Hypothalamus (tissue), 51 donors: ENCODE measurements at places on chromosomes 6 and 20.

DNA sequence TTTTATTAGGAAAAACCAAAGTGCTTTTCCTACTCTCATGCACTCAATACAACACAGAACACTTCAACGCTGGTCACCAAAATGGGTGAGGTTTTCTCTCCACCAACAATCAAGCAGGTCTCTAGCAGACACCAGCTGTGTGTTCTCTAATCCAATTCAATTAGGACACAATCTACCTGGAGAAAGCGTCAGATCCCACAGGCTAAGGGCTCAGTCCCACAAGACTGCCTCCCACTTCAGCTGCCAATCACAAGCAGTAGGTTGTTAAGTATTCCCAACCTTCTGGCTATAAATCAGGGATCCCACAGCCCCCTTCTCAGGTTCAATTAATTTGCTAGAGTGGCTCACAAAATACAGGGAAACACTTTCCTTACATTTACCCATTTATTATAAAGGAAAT is 47.7 kb downstream of the STMND1 start:
- no peak for DNase-seq

GRCh38 chr6:98640366-98640765 is 194.0 kb upstream of the POU3F2 start:
- no peak for DNase-seq

DNA sequence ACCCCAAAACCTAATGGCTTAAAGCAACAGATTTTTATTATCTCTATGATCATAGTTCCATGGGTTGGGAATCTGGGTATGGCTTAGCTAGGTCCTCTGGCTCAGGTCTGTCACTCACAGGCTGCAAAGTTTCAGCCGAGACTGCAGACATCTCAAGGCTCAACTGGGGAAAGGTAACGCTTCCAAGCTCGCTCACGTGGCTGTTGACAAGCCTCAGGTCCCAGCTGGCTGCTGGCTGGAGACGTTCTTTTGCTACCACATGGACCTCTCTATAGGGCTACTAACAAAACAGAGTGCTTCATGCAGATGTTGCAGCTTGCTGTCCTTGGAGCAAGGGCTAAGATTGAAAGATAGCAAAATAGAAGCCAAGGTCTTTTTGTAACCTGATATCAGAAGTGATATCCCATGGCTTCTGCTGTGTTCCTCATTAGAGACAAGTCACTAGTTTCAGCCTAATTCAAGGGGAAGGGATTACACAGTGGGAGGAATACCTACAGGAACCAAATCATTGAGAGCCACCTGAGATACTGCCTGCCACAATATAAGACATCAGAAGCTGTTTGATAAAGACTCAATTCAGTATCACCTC is 6.6 kb downstream of the HTR1E start:
- no peak for DNase-seq

DNA sequence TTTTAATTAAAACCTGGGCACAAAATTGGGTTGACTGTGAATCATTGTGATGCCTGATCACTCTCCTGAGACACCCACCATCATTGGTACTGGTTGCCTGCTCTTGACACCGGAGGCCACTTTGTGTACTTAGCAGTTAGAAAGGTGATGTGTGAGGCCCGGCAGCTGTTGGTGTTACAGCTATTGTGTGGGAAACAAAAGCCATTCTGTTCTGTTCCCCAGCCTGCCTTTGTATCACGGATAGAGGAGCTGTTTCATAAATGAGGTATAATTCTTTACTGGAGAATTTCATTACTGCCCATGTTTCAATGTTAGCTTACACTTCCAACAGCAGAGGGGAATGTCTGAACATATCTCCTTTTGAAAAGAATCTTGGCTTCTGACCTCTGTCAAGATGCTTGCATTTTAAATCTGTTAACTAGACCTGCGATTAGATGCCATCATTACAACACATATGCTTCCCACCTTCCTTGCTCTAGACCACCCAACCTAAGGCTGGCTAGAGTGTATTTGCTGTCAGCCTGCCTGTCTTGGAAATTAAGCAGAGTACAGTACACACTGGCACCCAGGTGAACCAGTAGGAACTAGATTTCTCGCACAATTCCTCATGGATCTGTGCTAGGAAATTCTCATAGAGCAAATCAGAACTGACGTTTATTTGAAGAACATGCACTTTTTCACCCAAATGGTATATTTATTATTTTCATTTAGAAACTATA is 142.4 kb upstream of the INSM1 start:
- DNase-seq, result no peak

- DNase-seq, result no peak
Observed at GRCh38 chr6:113103634-113104361, 753.3 kb upstream of the MARCKS start.

- no peak for DNase-seq
Observed at GRCh38 chr6:150200428-150201100, 57.7 kb downstream of the PPP1R14C start.

- no peak for DNase-seq
Observed at GRCh38 chr20:19004975-19005374, 191.4 kb downstream of the SCP2D1 start.

GRCh38 chr6:127786109-127786508 is 114.7 kb downstream of the THEMIS start:
- DNase-seq, result no peak

DNA sequence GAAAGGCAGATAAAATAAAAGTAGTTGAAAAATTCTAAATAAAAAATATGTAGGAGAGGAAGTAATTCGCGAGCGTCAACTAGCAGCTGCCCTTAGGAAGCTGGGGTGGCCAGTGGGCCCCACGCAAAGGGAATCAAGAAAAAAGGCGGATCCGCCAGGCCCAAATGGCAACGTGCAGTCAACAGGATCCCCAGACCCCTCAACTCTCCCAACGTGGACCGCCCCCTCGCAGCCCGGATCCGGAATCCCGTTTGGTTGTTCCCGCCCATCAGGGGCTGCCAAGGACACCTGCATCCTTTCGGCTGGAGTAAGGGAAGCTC is 296 bp downstream of the DZANK1 start:
- DNase-seq, result no peak

DNA sequence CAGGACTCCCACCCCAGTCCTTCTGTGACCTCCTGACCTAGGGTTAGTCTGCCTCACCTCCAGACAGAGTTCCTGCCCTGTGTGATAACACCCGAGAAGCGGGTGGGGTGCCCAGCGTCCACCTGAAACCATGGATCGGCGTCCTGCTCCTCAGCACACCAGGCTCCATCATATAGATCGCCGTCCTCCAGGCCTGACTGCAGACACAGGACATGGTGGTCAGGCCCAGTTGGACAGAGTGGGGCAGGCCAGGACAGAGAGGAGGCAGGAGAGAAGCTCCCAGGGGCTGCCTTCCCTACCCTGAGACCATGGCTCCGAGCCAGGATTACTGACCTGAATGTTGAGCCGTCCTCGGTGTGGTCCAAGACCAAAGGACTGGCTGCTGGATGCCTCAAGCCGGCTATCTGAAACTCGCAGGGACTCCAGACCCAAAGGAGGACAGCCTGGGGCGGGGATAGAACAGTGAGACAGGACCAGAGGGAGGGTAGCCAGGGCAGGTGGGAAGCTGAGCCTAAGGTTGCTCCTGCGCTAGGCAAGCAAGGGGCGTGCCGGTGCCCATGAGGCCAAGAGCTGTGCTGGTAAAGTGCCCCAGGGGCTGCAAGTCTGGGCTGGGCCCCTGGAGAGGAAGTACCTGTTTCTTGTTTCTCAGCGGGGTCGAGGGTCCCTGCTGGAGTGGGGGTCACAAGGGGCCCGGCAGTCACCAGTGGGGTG is 2.2 kb downstream of the CPXM1 start:
- DNase-seq, result no peak
